ENCODE measurements at places on chromosomes 3 and 15.
A peak's percentile ranks its signal among the peaks of the same experiment; 100 is the strongest.

GRCh38 chr3:194548346-194549321 lies 61.8 kb upstream of the ATP13A3 start:
- no peak for DNase-seq

DNA sequence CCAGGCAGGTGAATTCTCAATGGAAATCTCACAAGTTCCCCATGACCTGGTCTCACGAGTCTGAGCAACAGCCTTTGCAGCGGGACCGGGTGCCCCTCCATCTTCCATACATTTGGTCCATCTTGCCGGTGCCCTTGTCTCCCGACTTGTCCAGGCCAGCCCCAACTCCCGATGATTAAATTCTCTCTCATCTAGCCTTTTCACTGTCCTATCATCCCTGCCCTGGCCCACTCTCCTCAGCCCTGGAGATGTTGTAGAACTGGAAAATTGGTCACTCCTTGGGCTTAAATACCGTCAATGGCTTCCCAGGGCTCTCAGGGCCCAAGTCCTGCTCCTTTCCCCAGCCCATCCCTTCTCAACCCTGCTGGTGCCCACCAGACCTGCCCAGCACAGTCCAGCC lies 34.4 kb downstream of the PRR20G start:
- no peak for DNase-seq

DNA sequence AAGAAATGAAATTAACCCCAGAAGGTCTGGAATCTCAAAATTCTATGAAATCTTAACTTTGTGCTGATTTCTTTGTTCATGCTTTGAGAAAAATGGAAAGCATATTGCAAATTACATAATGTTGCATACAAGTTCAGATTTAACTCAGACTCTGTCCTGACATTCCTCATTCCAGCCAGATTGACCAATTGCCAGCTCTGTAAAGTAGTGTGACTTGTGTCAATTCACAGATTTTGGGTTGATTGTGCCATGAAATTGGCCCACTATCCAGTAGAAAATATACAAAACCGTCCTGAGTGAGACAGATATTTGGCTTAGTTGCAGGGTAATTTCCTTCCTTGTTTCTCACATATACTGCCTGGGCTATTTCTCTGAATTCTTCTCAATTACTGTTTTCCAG lies 1312.6 kb downstream of the ROBO1 start:
- no peak for DNase-seq

DNA sequence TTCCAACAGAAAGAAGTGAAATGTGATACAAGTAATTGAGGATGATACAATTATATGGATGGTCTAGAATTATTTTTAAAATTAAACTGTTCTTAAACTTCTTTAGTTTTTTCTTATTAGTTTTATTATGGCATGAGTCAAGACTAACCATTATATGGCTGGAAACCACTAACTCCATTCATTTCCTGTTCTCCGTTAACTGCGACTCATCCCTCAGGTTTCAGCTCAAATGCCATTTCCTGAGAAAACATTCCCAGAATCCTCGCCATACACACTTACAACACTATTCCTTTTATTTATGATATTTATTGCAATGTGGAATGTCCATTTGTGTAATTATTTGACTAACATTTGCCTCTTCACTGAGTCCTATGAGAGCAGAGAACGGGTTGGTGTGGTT lies 394.1 kb downstream of the SOX2 start:
- no peak for DNase-seq

DNA sequence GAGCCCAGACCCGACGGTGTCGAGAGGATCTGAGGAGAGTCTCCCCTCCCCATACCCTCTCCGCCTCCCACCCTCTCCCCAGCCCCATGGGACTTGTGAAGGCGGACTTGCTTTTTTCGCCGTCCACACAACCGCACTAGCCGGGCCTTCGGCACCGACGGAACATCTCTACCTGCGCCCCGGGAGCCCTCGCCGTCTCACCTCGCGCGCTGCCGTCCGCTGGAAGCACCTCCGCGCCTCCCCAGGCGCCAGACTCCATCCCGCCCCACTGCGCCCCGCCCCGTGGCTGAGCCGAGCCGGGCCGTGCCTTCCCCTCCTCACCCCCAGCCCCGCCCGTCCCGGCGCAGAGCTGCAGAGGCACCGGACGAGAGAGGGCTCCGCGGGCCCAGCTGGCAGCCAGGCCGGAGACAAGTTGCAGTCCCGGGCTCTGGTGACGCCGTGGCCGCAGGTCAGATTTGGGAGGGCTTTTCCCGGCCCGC lies at the start of the genes DUOX1 and DUOXA1:
Gene DUOX1, plus strand, starts transcription at position 344 of the 479 bp plus-strand sequence. CDS start 1,973 bp downstream, outside the sequence.
Gene DUOXA1, minus strand, starts transcription at position 229 of the 479 bp plus-strand sequence. CDS start 6,865 bp downstream, outside the sequence.
- DNase-seq: no peak

- DNase-seq: no peak
Measured at GRCh38 chr3:140388202-140388922, 289.5 kb upstream of the TRIM42 start.

DNA sequence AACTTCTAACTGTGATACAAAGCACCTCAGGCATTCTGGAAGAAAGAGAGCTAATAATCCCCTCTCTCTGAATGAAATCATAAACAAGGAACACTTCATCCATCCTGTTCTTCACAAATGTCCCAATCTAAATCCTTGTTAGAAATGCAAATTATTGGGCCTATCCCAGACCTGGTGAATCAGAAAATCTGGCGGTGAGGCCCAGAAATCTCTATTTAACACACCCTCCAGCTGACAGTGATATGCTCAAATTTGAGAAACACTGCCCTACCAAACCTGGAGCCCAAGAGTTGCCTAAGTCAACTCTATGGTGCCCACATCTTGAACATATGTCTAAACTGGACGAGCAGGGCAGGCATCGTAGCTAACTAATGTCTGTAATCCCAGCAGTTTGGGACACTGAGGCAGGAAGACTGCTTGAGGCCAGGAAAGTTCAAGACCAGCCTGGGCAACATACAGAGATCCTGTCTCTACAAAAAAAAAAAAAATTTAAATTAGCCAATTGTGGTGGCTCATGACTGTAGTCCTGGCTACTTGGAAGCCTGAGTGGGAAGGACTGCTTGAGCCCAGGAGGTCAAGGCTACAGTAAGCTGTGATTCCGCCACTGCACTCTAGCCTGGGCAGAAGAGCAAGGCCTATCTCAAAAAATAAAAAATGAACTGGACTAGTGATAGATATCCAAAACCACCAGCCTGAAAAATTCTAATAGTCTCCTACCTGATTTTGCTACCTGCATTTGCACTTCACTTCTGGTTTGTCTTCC lies 23.1 kb downstream of the SCAP start:
- no peak for DNase-seq

DNA sequence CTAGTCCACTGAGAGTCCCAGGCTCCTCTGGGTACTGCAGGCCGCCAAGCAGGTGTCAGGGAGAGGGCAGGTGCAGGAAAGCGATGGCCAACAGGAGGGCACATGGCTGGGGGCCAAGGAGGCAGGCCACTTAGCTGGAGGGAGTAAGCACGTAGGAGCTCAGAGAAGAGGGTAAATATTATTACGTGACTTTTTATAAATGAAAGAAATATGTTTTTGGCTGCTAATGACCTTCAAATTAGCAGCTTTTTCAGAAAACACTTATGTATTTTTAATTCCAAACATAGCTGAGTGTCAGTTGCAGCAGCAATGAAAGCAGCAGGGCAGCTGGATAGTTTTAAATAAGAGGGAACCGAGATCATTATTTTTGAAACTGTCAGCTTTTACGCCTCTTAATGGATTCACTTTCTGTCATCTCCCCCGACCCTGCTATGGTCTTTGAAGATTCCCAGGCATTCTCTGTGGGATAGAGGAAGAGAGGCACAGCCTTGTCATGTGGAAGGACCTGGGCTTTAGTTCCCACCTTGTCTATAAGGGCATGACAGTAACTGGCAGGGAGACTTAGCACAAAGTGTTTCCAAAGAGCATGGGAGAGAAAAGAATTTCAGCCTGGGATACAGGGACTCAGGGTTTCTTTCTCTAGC lies 477.1 kb downstream of the EPHB1 start:
- DNase-seq: no peak

- DNase-seq: no peak
Measured at GRCh38 chr3:178562947-178563232, 26.7 kb downstream of the KCNMB2 start.

DNA sequence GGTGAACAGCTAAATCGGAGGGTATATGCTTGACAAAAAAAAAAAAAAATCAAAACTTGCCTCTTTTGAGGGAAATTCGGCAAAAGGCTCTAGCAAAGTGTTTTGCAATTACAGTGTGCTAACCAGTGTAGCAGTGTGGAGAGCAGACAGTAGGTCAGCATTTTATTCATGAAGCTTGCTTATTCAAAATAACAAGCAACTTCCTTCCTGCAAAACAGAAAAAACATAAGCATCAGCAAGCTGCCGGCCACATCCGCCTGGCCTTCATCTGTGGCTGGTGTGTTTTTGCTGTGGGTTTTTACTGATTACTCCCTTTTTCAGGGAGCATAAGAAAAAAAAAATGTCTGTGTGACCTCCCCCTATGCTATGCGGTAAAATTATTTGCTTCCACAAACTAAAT lies 434.1 kb downstream of the OCA2 start:
- DNase-seq: no peak

DNA sequence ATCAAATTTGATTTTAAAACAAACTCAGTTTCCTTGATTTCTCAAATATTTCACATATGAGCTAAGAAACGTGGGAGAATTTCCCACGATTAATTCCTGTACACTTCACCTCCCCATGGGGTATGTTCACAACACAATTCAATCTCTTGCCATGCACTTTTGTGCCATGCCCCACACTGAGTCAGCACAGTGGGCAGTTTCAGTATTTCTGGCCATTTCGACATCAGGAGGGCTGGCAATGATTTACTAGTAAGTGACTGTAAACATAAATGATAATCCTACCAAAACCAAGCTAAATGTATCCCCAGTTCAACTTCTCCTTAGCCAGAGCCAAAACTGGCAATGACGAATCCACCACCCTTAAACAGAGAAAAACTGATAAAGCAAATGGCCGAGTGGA lies 293.6 kb downstream of the FGF12 start:
- DNase-seq: no peak

DNA sequence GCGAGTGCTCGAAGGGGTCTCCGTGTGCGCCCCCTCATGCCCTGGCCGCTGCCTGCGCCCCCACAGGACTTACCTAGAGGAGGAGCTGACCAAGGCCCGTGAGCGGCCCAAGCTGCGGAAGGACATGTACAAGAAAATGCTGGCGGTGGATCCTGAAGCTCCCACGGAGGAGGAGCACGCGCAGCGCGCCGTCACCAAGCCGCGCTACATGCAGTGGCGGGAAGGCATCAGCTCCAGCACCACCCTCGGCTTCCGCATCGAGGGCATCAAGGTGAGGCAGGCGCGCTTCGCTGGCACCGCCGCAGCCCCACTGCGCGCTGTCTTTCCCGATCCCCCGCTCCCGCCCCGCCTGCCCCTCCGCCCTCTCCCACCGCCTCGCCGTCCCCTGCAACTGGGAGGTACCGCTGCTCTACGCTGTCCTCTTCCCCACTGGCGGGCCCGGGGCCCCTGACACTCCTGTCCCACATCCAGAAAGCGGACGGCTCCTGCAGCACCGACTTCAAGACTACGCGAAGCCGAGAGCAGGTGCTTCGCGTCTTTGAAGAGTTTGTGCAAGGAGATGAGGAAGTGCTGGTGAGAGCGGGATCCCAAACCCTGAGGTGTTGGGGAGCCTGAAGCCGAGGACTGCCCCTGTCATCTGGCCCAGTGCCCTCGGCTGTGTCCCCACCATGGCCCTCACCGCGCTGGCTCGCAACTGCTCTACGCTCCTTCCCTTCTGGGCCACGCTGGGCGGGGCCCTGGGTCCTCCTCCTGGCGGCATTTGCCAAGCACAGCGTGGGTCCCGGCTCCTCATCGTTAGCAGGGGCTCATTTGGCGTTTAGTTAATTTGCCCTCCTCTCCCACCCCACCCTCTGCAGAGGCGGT lies 8.5 kb downstream of the ITPKA start:
- DNase-seq: peak; percentile 31

- no peak for DNase-seq
Measured at GRCh38 chr15:29978411-29979382, 104.1 kb upstream of the GOLGA8J start.

- DNase-seq: no peak
Measured at GRCh38 chr3:100040451-100041225, 73.7 kb downstream of the FILIP1L start.

DNA sequence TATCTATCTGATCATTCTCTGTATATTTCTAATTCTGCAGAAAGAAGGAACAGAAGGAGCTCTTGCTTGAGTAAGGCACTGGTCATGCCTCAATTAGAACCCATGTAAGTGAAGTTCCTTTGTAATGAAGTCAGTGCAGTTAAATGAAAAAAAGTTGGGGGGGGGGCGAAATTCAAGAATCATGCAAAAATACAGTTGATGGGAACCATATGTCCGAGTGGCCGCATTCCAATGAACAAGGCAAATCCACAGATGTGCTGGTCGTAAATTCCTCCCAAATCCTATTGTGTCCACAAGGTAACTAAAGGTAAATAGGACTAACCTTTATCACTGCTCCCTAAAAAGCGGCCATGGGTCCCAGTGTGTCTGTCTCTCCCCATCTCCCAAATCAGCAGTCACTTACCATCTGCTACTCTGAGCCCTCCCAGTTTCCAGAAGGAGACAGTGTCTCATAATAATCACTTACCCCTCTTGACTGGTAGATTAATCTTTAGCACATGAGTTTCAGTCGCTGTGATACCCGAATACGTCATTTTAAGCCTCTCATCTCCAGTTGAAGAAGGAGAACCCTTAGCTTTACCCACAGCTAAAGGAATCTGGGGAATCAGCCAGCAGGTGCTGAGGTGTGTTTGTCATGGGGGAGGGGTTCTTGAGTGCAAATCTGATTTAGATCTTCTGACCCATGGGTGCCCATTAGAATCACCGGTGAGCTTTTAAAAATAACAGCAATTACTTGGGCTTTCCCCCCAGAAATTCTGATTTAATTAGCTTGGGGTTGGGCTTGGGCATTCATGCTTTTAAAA lies 56.3 kb upstream of the EPHB3 start:
- no peak for DNase-seq
